ENCODE measurements at places on chromosomes 4 and X. TPM values are rescaled to one million over a fixed set of nuclear protein-coding genes. Genes with fewer than 3 reads are reported as not detected.
A peak's percentile ranks its signal among the peaks of the same experiment; 100 is the strongest.

DNA sequence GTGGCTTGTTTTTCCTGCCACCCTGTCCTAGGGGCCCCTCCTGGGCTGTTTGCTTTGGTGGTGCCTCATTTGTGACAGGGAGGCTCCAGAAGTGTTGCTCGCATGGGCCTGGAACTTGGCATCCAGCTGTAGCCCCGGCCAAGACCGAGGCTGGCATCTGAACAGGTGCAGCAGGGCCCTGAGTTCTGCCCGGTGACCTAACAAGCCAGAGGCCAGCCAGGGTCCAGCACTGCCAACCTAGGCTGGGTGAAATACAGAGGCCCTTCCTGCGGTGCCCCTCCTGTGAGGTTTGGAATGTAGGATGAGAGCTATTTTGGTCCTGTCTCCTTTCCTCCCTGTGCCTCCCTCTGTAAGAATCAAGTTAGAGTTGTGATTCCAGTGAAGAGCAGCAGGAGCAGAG lies 58.5 kb downstream of the STARD8 start:
- peaks cover 13% of the 10 kb centered on the region for H3K4me1 ChIP-seq
- H3K27me3 ChIP-seq = peaks cover 3% of the 10 kb centered on the region
- no peaks in the 10 kb centered on the region for H3K36me3 ChIP-seq
- no peak for DNase-seq

GRCh38 chrX:80648023-80648422 lies 161.7 kb downstream of the BRWD3 start:
- H3K36me3 ChIP-seq = no peaks in the 10 kb centered on the region
- H3K4me1 ChIP-seq = no peaks in the 10 kb centered on the region
- no peak overlapping the region for H3K4me3 ChIP-seq

DNA sequence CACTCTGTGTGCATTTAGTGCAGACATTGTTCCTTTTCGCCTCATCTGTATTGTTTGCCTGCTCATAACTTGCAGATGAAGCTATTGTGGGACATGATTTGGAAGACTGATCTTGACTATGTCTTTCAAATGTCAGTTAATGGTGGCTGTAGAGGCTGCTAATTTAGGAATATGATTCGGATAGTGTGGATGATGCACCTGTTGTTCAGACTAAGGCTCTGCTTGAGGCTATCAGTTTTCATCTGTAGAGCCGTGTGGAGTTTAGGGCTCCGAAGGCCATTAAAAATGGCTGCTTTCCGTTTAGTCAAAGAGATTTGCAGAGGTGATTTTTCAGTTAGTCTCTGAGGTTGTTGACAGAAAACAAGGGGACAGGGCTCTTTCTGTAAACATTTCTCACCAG lies 102.0 kb downstream of the GBA3 start:
- DNase-seq = no peak
- H3K27ac ChIP-seq = no peak overlapping the region
- H3K4me1 ChIP-seq = no peaks in the 10 kb centered on the region
- no peaks in the 10 kb centered on the region for H3K36me3 ChIP-seq

DNA sequence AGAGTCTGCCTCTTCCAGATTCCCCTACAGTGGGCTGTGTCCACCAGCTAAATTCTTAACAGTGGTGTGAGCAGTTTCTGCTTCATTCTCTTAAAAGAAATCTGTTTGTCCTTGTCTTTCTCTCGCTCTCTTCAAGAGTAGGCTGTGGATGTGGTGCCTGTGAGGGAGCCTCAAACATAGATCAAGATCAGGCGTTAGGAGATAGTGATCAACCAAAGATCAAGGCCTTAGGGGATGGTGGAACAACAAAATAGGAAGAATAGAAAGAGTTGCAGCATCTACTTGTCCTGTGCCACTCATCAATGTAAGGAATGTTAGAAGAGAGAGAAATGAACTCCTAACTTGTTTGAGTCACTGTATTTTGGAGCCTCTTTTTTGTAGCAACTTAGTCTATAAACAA lies 144.2 kb downstream of the AASDH start:
- H3K27me3 ChIP-seq = no peaks in the 10 kb centered on the region
- no peak for DNase-seq
- no peaks in the 10 kb centered on the region for H3K36me3 ChIP-seq
- no peak overlapping the region for H3K27ac ChIP-seq
- no peaks in the 10 kb centered on the region for H3K4me1 ChIP-seq

- H3K27me3 ChIP-seq = no peaks in the 10 kb centered on the region
- peaks cover 38% of the 10 kb centered on the region for H3K4me1 ChIP-seq
- peak overlapping the region; percentile 29 for H3K4me3 ChIP-seq
- no peak for DNase-seq
These were observed 82.9 kb downstream of the STOX2 start for GRCh38 chr4:183987987-183988392.

CTAG1A gene
- not detected for polyA plus RNA-seq

NUDT10 gene
- polyA plus RNA-seq = 29.5 TPM

- peaks cover 26% of the 10 kb centered on the region for H3K4me1 ChIP-seq
- no peaks in the 10 kb centered on the region for H3K27me3 ChIP-seq
- H3K4me3 ChIP-seq = peak overlapping the region; percentile 94
- peaks cover 2% of the 10 kb centered on the region for H3K36me3 ChIP-seq
- peak overlapping the region; percentile 92 for H3K27ac ChIP-seq
These were observed 767 bp upstream of the SMIM20 start for GRCh38 chr4:25913056-25913850.

DNA sequence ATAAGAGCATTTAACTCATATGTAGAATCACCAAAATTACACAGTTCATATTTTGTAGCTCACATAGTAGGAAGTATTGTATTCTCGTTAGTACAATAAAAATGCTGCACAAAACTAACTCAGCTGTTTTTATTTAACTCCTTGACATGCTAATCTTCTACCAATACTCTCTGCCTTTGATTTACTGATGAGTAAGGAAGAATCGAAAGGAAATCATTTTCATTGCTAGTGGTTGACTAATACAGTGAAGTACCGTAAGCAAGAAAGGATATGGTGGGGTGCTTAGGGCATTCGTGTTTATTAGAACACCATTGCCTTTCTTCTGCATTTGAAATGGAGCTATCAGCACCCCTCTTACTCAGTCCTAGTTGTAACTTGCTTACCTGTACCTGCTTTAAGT lies 1239.1 kb upstream of the TENM3 start:
- H3K27me3 ChIP-seq = no peaks in the 10 kb centered on the region
- no peaks in the 10 kb centered on the region for H3K36me3 ChIP-seq
- H3K4me3 ChIP-seq = no peak overlapping the region
- H3K4me1 ChIP-seq = no peaks in the 10 kb centered on the region
- DNase-seq = no peak

ZNF185 gene
- polyA plus RNA-seq = 8.5 TPM

- H3K36me3 ChIP-seq = no peaks in the 10 kb centered on the region
- H3K27ac ChIP-seq = peak overlapping the region; percentile 100
- H3K4me1 ChIP-seq = no peaks in the 10 kb centered on the region
- no peaks in the 10 kb centered on the region for H3K27me3 ChIP-seq
- H3K4me3 ChIP-seq = no peak overlapping the region
These were observed 70.5 kb downstream of the AFF1 start for GRCh38 chr4:87005369-87005689.

DNA sequence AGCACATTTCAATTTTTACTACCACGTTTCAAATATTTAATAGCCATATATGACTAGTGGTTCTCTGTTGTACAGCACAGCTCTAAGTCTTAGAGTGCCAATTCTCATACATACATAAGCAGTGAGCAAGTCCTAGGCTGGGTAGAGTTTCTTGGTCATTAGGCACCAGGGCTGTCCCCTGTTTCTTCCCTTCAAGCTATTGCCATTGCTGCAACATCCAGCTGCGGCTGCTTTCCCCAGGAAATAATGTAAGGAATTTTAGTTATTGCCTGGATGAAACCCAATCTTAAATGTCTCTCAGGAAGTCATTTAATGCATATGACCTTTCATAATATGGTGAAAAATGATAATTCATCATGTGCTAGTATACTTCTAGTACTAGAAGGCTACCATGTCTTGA lies 74.1 kb upstream of the PPP3CA start:
- H3K4me3 ChIP-seq = no peak overlapping the region
- H3K27ac ChIP-seq = no peak overlapping the region
- DNase-seq = no peak
- H3K4me1 ChIP-seq = no peaks in the 10 kb centered on the region
- no peaks in the 10 kb centered on the region for H3K36me3 ChIP-seq
- H3K27me3 ChIP-seq = no peaks in the 10 kb centered on the region

- H3K27ac ChIP-seq = no peak overlapping the region
- H3K4me3 ChIP-seq = no peak overlapping the region
- DNase-seq = peak; percentile 32
These were observed 109.4 kb downstream of the GPR143 start for GRCh38 chrX:9656277-9656676.

HELT gene
- polyA plus RNA-seq = not detected

DNA sequence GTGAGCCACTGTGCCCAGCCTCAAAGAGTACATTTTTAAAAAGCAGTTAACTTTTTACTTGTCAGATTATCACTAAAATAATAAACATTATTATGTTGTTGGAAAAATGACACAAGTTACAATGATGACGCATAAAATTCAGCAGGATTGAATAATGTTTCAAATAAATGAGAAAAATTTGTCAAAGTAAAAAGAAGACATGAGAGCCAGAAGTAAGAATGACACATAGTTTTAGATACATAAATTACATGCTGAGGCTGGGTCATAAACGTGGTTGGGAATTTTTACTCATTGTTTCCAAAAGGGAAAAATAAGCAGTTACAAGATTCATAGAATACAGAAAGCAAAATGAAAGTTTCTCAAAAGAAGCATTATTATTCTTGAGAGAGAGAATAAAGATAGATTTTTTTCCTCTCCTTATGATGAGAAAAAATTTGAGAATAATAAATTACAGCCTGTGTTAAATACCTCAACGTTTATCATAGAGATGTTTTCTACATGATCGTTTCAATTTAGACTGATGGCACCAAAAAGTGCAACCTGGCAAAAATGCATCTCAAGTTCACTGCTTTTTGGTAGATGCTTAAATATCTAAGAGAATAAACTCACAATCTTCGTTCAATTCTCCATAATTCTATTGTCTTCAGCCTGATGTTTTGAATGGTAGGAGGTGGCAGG lies 40.4 kb downstream of the GUCY1B1 start:
- H3K27me3 ChIP-seq = no peaks in the 10 kb centered on the region
- H3K27ac ChIP-seq = no peak overlapping the region
- no peak for DNase-seq
- no peak overlapping the region for H3K4me3 ChIP-seq

GRCh38 chrX:39907964-39908661 lies 189.6 kb downstream of the BCOR start:
- no peaks in the 10 kb centered on the region for H3K36me3 ChIP-seq
- H3K27me3 ChIP-seq = peaks cover 20% of the 10 kb centered on the region
- no peak overlapping the region for H3K4me3 ChIP-seq
- no peak for DNase-seq
- H3K27ac ChIP-seq = no peak overlapping the region

BTC gene
- 0.51 TPM for polyA plus RNA-seq

DRP2 gene
- polyA plus RNA-seq = 11.1 TPM

DNA sequence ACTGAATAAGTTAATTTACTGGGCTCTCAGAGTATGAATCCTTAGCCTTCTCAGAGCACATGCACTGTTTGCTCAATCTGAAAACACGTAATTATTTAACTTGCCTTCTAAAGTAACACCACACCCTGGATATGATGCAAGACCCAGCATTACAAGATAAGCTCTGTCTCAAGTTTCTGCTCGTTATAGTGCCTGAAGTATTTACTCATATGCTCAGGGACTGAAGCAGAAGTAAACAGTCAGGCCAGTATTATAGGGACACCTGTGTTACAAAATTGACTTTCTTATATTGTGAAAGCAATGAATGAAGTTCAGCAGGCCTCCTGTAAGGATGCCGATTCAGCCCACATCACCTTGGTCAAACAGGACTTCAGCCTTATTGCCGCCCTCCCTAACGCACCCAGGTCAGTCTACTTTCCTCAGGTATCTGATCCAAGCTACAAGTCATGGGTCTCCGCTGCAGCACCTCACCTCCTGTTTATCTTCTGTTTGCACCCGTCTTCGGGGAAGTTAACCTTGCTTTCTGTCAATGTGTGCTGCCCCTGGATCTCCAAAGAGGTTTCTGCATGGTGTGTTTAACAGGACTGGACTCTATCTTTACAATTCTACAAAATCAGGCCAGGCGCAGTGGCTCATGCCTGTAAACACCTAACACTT lies 42.8 kb upstream of the KLF3 start:
- H3K27me3 ChIP-seq = no peaks in the 10 kb centered on the region
- no peak overlapping the region for H3K27ac ChIP-seq

GRCh38 chr4:83342476-83342875 lies 7.8 kb upstream of the HPSE start:
- H3K36me3 ChIP-seq = no peaks in the 10 kb centered on the region
- no peak for DNase-seq
- no peaks in the 10 kb centered on the region for H3K4me1 ChIP-seq
- H3K27me3 ChIP-seq = no peaks in the 10 kb centered on the region
- H3K4me3 ChIP-seq = no peak overlapping the region
- H3K27ac ChIP-seq = no peak overlapping the region

GABRQ gene
- polyA plus RNA-seq = 19.6 TPM

- H3K27ac ChIP-seq = no peak overlapping the region
- DNase-seq = no peak
- H3K27me3 ChIP-seq = no peaks in the 10 kb centered on the region
These were observed 10.4 kb downstream of the CORIN start for GRCh38 chr4:47827343-47828047.

DNA sequence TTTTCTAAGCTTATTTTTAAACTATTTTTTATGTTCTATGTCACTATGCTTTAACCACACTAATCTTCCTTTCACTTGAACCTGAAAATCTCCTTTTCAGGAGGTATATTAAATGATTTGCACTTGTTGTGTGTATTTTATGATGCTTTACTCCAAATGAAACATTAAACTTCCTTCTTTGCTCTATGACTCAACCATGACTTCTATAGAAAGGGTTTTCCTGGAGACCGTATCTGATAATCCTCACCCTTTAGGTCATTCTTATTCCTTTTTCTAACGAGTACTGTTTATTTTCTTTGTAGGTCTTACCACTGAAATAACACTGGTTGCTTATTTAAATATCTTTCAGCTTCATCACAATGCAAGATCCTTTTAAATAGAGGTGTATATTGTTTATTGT lies 1163.2 kb downstream of the PCDH18 start:
- DNase-seq = no peak
- H3K27ac ChIP-seq = no peak overlapping the region
- no peaks in the 10 kb centered on the region for H3K36me3 ChIP-seq
- H3K4me1 ChIP-seq = no peaks in the 10 kb centered on the region

GRCh38 chrX:110318664-110318968 lies 731 bp upstream of the AMMECR1 start:
- peaks cover 17% of the 10 kb centered on the region for H3K27me3 ChIP-seq
- H3K4me1 ChIP-seq = no peaks in the 10 kb centered on the region
- H3K27ac ChIP-seq = no peak overlapping the region
- no peaks in the 10 kb centered on the region for H3K36me3 ChIP-seq
- DNase-seq = no peak

All from spinal cord (tissue), 10 donors.